ENCODE measurements at places on chromosomes 7 and 10. TPM values are rescaled to one million over a fixed set of nuclear protein-coding genes. Genes with fewer than 3 reads are reported as not detected.

- DNase-seq: no peak
Observed at GRCh38 chr7:137462074-137462715, 118.7 kb upstream of the PTN start.

GRCh38 chr10:104941662-104942061 is 300.6 kb downstream of the SORCS3 start:
- no peak for DNase-seq

GRCh38 chr10:13528875-13529713 is at the start of gene BEND7:
TSS of gene BEND7 (minus strand) at chr10:13529014. CDS start at chr10:13528533, 481 bp downstream.
- peak; percentile 42 for DNase-seq

DNA sequence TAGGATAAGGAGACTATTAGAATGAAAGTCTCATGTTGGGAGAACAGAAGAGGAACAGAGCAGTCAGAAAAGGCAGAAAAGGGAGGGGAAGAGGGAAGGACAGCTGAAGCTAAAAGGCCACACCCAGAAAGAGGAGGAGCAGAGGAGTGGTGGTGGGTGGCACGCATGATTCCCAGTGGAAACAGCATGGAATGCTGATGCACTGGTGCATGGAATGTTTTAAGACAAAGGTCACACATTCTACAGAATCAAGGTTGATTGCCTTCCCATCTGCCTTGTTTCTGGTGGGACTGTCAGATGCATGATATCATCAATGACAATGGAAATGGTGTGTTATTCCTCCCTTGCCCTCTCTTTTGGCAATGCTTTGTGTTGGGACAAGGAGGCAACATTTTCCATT is 285.4 kb upstream of the MKI67 start:
- DNase-seq: no peak

DNA sequence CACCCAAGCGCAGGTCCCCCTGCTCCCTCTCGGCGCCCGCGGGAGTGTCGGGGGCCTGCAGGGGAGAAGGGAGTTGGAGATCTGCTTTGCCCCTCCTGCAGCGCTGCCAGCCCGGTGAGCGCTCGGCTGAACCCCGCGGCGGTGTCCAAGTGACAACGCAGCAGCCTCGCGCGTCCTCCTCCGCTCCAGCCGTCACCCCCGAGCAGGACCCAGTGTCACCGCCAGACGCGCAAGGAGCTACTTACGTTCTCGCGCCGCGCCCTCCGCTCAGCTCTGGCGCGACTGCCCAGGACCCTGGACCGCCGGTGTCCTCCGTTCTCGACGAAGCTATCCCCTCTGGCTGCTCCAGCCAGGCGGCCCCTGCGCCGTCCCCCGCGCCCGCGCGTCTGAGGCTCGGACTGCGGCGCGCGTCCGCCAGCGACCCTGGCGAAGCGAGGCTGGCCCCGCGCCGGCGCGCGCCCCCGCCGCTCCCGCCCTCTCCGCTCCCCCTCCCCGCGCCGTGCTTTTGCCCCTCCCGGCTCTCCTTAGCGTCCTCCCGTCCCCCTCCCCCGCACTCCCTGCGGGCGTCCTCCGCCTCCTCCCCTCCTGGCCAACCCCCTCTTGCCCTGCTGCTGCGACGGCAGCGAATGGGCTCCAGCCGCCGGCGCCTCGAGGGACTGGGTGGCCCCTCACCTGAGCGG is at the start of gene NRCAM:
TSS of gene NRCAM (minus strand) at position 439 of the 680 bp plus-strand sequence. CDS start 216,372 bp downstream, outside the sequence.
- DNase-seq: peak; percentile 78

LIPF gene
- 0.20 TPM for polyA plus RNA-seq

Data from renal pelvis (tissue), 12 donors.